Stimulated activated CD8-positive, alpha-beta memory T cell treated with anti-CD3 and anti-CD28 coated beads, Interleukin-4, amount 100 ng/mL, for 4 hours (primary cell): ENCODE measurements at places on chromosomes 11 and 22.
A peak's percentile ranks its signal among the peaks of the same experiment; 100 is the strongest.

GRCh38 chr11:61737636-61738386, 14.6 kb upstream of the MYRF start:
- DNase-seq: no peak

- DNase-seq: peak; percentile 12
These were observed 85.8 kb downstream of the TRMU start for GRCh38 chr22:46421267-46421666.

GRCh38 chr11:82988936-82989627, 82.6 kb downstream of the RAB30 start:
- no peak for DNase-seq

DNA sequence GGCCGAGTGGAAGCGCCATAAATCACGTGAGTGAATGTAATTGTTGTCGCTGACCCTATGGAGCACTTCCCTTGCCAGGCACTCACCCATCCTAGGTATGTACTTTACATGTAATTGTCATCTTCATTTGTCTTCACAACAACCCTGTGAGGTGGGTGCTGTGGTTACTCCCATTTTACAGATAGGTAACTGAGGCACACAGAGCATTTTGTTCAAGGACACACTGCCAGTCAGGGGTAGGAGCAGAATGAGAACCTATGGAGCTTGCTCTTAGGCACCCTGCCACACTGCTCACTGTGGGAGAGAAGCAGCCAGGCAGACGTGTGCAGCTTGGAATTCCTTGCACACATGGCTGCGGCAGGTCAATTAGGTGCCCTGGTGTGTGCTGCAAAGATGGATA, 785 bp upstream of the EFCAB6 start:
- no peak for DNase-seq

GRCh38 chr22:17105143-17106129, 15.7 kb downstream of the TMEM121B start:
- DNase-seq: no peak

DNA sequence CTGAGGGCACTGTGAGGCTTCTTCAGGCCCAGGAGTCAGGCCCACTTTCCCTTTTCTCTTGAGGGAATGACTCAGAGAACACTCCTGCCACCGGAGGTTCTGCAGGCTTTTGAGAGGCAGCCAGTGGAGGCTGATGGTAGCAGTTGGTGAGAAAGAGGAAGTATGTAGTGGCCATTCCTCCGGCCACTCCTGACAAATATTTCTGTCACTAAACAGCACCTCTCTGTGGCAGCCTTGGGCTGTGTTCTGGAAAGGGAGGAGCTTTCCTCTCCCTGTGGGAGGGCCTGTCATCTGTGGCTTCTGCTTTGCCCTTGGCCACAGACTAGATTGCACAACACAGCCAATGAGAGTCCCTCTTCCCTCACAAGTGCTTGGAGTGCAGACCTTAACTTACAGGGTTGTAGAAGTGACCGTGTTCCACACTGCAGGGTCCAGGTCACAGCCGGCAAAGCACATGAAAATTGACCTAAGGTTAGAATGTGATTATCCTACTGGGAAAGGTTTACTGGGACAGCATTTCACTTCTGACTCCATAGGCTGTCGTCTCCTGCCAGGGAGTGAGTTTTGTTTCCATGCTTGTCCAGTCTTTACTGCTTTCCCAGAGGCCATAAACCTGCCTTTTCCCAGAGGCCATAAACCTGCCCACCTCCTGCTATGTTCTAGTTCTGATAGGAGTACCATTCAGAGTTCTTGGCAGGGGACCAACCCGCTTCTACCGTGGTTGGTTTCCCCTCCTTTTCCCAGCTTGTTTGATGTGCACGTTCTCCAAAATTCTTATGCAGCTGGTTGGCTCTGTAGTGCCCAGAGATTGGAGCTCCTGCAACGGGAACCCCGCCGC, 33.3 kb downstream of the MARK2 start:
- peak; percentile 22 for DNase-seq

DNA sequence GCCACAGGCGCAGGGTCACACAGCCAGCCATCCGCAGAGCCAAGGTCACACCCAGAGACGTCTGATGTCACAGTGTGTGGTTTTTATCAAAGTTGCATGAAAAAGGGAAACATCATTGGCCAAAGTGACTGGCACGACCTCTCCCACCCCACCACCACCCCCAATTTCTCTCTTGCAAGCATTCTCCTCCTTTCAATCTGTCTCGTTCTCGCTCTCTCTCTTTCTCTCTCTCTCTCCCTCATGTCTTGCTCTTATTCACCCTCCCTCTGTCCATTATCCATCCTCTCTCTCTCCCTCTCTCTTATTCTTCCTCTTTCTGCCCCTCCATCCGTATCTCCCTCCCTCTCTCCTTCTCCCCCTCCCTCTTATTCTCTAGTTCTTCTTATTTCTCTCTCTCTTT, 40.6 kb downstream of the MN1 start:
- no peak for DNase-seq

DNA sequence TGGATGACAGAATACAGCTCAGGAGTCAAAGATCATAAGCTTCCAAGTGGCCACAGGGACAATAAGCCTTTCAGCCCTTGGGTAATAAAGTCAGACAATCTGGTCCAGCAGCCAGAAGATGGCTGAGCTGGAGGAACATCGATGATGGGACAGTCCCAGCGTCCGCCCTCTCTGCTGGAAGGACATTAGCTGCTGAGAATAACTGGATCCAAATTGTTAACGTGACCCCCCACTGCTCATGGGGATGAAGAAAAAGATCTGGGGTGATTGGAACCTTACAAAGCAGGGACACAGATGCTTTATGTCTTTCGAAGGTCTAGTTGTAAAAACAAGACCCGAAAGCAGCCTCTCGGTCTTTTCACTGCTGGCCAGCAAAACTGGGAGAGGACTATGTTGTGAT, 71.0 kb downstream of the IGLL5 start:
- DNase-seq: no peak
